Muscle of arm (tissue), 14 donors: ENCODE measurements at places on chromosomes 6 and 20. TPM values are rescaled to one million over a fixed set of nuclear protein-coding genes. Genes with fewer than 3 reads are reported as not detected.

DNA sequence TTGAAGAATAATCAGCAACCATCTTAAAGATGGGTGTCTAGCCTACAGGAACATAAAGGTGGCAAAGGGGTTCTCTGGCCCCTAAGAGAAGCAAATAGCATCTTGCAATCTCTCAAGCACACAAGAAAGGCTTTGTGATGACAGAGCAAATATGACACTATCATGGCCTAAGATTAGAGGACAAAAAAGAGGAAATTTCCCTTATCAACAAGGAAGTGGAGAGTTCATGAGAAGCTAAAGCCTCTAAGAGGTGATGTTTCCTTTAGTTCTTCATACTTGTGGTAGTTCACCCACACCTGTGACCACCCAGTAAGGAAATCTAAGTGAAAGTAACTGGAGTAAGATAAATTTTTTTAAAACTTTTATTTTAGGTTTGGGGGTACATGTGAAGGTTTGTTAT is 88.4 kb downstream of the OLIG3 start:
- no peak for DNase-seq

The CLPSL1 gene
- not detected for polyA plus RNA-seq

The TP53TG5 gene
- polyA plus RNA-seq = 1.6 TPM

DNA sequence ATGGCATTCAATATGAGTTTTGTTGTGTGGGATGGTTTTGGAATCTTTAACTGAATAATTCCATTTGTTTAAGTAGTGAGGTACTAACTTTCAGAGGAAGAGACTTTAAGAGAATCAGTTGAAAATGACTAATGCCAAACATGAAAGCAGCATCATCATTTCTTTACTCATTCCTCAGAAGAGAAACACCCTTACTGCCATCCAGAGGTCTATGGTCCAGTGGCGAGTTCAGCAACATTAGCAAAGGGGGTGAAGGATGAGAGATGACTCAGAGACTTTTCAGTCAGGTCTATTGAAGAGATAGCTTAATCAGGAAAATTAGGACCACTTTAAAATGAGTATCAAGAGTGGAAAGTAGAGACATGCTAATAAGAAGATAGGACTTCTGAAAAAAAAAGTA is 118.8 kb downstream of the COL19A1 start:
- DNase-seq = no peak

The EPHA7 gene
- polyA plus RNA-seq = 18.9 TPM

The MYT1 gene
- polyA plus RNA-seq = 0.15 TPM

DNA sequence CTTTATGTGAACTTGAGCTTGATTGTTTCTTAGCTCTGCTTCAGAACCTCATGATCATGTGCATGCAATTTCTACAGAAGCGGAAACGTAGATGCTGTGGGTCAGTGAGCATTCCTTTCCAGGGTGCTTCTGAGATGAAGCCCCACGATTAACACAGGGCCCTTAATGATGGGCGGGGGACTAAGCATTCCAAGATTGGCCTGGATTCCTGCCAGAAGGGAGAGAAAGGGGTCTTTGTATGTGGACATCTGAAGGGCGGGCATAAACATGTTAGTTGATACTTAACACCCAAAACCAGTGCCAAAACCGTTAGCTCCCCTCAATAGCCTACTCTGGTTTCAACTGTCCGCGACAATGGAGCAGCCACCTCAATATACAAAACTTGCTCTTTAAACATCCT is 46.9 kb upstream of the POU3F2 start:
- peak; percentile 7 for DNase-seq

DNA sequence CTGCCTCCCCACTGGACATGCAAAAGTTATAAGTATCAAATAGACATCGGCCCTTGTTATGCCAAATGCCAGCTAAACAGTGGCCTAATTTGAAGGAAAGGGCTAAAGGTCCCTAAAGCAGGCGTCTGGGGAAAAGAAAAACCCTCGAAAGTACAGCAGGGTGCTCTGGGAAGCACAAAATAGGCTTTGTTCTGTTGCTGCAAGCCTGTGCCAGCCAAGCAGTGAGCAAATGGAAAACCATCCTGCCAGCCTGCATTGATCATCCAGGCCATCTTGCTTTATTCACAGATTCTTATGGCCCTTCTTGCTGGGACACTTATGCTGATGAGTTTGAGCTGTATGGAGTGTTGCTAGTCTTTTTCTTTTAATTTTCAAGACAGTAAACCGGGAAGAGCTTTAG is 62.2 kb upstream of the PLEKHG1 start:
- no peak for DNase-seq

The BMP5 gene
- polyA plus RNA-seq = 11.1 TPM

The CNKSR3 gene
- polyA plus RNA-seq = 18.8 TPM

GRCh38 chr6:85674604-85675003 is 31.9 kb upstream of the SYNCRIP start:
- no peak for DNase-seq

GRCh38 chr6:3585320-3585935 is 128.6 kb upstream of the SLC22A23 start:
- DNase-seq = no peak

DNA sequence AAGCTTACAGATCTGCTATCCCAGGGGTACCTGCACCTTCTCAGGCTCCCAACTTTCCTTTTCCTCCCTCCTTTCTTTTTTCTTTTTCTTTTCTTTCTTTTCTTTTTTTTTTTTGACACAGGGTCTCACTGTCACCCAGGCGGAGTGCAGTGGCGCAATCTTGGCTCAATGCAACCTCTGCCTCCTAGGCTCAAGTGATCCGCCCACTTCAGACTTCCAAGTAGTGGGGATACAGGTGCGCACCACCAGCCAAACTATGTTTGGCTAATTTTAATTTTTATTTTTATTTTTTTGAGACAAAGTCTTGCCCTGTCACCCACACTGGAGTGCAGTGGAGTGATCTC is 36.0 kb downstream of the PIM1 start:
- no peak for DNase-seq

DNA sequence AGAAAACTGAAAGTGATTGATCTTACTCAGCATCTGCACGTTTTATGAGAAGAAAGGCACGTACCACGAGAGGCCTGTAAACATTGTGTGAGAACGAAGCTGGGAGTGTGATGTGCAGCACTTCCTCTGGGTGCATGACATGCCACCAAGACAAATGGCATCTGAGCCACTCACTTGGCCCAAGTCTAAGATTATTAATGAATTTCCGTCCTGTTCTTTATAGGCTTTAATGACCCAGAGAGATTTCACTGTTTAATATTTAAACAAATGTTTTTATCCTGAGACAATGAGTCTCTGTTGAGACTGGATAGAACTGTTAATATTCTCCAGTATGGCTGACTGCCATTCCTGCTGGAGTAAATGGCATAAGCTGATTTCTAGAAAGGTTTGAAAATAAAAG is 172.6 kb upstream of the PHACTR1 start:
- no peak for DNase-seq

- no peak for DNase-seq
Measured at GRCh38 chr6:39167866-39168625, 53.1 kb upstream of the SAYSD1 start.

GRCh38 chr6:139693735-139694134 is 319.3 kb upstream of the CITED2 start:
- DNase-seq = no peak

The ARMH2 gene
- polyA plus RNA-seq = not detected

- DNase-seq = no peak
Measured at GRCh38 chr6:15121443-15121842, 124.4 kb upstream of the JARID2 start.

- DNase-seq = peak; percentile 26
Measured at GRCh38 chr6:44593539-44593944, 206.0 kb downstream of the CDC5L start.

DNA sequence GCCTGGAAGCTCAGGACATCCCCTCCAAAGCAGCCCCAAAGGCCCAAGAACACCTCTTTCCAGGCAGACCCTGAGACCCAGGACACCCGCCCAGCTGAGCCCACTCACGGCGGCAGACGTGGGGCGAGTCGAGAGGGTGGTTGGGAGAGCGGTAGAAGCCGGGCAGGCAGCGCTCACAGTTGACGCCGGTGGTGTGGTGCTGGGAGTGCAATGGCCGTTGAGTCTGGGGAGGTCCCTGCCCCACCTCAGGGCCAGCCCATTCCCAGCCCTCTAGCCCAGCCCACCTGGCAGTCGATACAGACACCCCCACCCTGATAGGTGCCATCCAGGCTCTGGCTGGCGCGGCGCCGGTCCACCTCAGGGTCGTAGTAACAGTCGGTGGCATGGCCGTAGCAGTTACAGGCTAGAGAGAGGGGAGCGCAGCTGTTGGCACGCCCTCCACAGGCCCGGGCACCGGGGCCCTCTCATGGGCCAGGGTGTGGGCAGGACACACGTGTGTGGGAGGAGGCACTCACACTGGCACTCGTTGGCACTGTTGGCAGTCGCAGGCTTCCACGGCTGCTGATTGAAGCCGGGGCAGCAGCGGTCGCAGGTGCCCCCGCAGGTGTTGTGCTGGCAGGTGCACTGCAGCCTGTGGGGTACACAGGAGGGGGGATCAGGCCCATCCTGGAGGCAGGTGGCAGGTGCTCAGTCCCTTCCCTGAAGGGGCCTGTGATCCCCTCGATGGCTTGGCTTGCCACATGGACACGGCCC is 20.5 kb downstream of the LAMA5 start:
- DNase-seq = no peak

The MACROD2 gene
- polyA plus RNA-seq = not detected

DNA sequence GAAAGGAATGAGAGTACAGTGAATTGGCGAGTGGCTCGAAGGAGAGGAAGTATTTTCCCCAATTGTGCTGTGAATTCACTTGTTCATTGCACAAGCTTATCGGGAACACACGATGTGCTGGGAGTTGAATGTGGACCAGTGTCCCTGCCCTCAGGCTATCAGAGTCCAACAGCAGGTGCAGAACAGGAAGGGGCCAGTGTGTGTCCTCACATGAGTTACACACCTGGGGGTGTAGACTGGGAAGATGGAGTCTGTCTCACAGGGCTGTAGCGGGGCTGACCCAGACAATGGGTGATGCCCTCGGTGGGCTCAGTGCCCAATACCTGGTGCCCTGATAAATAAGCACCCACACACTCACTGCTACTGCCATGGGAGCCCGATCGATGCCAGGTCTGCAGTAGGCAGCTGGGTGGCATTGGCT is 14.4 kb downstream of the DUSP22 start:
- no peak for DNase-seq

The DNAH8 gene
- 5.4 TPM for polyA plus RNA-seq

The CEP43 gene
- polyA plus RNA-seq = 13.6 TPM

The BIRC7 gene
- not detected for polyA plus RNA-seq

DNA sequence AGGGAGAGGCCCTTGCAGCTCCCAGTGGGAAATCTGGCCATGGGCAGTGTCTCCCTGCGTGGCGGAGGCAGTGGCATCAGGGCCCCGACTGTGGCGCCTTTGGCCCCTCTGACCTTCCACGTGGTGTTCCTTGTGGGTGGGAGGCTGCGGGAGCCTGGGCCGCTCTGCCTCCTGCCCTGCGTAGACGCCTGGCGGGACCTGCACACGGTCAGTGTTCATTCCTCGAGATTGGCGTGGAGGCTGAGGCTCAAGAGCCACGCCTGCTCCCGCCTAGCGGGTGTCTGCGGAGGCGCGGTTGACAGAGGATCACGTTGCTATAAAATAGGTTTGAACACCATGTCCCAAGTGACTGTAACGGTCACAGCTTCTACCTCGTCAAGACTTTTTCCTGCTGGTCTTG is 14.0 kb downstream of the COL9A3 start:
- DNase-seq = no peak

The ZNF341 gene
- polyA plus RNA-seq = 2.3 TPM

The ZNF133 gene
- polyA plus RNA-seq = 21.6 TPM

The MYCT1 gene
- polyA plus RNA-seq = 18.9 TPM

DNA sequence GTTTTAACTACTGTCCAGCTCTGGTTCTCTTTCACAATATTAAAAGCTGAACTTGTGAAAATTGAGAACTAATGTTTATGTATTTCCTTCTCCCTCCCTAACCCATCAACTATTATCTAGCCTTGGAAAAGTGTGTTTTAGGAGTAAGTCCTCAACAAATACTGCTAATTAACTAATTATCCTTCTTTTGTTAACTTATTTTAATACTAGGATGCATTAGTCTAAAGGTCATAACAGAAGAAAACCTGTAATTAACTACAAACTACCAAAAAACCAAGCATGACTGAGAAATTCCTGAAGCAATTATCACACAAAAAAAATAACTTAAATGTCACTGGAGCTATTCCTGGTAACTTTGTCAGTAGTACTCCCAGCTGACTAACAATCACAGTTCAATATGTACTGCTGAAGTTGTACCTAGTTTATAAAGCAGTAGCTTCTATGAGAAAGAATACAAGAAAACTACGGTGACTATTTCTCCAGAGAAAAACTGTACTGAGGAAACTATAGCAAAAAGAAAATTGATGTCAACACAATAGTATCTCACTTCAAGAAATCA is 301.9 kb downstream of the LAMA2 start:
- no peak for DNase-seq

The F13A1 gene
- polyA plus RNA-seq = 79.6 TPM

The BAG2 gene
- 11.4 TPM for polyA plus RNA-seq
